ENCODE measurements at places on chromosomes 3 and 15.

DNA sequence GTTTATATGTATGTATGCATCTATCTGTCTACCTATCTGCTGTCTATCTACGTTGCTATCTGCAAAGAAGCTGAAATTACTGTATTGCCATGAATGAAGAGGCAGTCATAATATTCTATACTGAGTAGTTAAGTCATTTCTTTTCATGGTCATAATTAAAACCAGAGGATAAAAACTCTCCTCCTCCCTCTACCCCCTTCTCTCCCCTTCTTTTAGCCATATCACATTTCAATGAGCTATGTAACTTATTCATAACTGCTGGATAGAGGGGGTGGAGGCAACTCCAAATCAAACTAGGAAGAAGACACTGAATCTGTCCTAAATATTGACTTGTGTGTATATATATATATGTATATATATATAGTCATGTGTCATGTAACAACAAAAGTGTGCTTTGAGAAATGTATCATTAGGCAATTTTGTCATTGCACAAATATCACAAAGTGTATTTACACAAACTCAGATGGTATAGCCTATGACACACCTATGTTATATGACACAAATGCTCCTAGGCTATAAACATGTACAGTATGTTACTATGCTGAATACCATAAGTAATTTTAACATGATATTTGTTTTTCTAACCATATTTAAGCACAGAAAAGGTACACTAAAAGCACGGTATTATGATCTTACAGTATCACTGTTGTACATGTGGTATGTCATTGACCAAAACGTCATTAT, 229.7 kb upstream of the KCNMB2 start:
- DNase-seq = no peak

DNA sequence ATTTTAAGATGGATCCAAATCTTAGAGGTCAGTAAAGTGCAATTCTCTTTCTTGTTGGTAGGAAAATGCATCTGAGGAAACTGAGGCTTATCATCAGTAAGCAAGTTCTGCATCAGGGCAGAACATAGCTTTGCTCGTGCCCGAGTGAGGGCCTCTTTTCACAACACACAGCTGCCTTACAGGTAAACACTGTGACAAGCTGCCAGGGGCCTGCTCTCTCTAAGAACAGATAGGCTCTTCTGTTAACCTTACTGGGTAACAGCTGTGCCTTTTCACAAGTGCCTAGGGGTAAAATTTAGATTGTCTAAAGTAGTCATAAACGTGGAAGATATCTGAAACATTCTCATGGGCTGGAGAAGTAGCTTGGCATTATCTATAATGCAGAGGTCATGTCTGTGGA, 118.1 kb downstream of the C3orf38 start:
- DNase-seq = no peak

GRCh38 chr3:100941451-100941850, 51.8 kb downstream of the ABI3BP start:
- DNase-seq = no peak

- DNase-seq = no peak
Measured at GRCh38 chr3:107574650-107575049, 51.9 kb downstream of the BBX start.

GRCh38 chr15:90659481-90659880, 57.7 kb upstream of the BLM start:
- DNase-seq = no peak

GRCh38 chr15:71250936-71251583, 135.8 kb downstream of the THSD4 start:
- DNase-seq = no peak

DNA sequence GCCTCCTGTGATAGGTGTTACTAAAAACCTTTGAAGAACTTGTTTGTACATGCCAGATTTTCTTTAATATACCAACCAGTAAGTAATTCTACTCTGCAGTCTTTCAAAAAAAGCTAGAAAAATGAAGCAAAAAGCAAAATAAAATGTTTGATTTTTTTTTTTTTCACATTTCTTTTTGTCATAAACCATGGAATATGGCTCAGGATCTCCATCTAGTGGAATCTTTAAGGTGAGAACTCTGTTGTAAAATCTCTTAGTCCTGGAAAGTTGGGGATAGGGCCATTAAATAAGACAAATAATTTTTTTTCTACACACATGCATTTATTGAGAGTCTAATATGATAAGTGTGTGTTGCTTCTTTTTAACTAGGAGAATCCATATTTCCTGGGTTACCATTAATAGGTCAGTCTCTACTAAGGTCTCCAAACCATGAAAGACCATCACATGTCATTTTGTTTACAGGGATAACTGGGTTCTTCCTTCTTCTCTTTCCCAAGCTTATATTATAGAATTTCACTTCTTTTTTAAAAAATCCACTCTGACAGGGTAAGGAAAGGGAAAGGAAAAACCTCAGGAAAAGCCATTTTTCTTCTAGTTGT, 84.6 kb downstream of the SLC9A9 start:
- DNase-seq = no peak

DNA sequence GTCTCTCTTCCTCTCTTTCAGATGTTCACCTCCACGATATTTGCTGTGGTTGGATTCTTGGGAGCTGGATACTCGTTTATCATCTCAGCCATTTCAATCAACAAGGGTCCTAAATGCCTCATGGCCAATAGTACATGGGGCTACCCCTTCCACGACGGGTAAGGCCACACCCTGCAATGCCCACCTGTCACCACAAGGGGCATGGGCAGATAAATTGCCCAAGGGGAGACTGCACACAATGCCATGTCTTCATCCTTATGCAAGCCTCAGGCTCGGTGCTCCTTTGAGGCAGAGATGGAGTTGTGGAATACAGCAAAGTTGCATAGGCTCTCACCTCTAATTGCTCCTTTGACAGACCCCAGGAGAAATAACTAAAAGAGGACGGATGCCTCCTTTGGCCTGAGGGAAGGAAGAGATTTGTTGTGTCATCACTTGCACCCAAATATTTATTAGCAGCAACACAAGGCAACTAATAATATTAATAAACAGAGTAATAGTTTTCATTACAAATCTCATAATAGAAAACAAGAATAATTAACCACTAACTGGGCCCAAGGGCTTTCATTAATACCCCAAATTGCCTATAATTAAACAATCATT, 13.2 kb downstream of the TM4SF4 start:
- peak; percentile 23 for DNase-seq

DNA sequence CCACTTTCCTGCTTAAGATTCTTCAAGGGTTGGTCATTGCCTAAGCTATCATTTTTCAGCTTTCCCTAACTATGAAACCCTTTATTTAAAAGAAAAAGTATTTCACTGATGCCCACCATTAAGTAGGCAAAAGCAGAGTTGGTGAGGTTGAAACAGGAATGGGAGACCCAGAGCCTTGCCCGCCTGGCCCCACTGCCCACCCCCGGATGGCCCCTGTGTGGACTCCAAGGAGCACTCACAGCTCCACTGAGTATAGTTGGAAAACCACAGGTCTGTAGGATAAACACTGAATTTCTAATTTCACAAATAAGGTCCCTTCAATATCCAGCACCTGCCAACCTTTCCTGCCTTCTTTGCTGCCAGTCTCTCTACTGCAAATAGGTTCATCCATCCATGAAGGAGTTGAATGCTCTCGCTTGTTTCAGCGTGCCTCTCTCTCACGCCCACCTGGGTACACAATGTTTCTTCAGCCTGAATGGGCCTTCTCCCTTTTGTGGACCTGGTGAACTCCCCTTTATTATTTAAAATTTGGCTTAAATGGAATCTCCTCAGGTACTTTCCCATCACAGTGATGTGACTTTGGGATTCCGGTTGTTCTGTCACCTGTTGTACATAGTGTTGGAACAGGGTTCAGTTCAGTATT, 8.7 kb upstream of the ACAP2 start:
- no peak for DNase-seq

GRCh38 chr3:13341229-13341905, 78.8 kb downstream of the NUP210 start:
- DNase-seq = no peak

- DNase-seq = no peak
Measured at GRCh38 chr3:138314751-138315150, 14.9 kb downstream of the NME9 start.

DNA sequence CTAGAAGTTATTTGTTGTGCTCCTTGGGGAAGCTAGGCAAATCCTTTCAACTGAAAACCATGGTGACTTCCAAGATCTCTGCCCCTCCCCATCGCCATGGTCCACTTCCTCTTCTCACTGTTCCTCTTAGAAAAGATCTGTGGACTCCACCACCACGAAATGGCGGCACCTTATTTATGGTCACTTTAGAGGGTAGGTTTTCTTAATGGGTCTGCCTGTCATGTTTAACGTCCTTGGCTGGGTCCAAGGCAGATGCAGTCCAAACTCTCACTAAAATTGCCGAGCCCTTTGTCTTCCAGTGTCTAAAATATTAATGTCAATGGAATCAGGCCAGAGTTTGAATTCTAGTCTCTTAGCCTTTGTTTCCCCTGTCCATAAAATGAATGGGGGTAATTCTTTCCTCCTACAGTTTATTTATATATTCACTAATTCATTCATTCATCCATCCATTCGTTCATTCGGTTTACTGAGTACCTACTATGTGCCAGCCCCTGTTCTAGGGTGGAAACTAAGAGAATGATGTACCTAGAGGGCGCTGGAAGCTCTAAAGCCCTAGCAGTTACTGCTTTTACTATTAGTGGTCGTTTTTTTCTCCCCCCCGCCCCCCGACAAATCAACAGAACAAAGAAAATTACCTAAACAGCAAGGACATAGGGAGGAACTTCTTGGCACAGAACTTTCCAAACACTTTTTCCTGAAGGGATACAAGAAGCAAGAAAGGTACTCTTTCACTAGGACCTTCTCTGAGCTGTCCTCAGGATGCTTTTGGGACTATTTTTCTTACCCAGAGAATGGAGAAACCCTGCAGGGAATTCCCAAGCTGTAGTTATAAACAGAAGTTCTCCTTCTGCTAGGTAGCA, 657 bp downstream of the PATL2 start:
- DNase-seq = no peak

All from activated naive CD8-positive, alpha-beta T cell treated with anti-CD3 and anti-CD28 coated beads for 36 hours (primary cell).